NCI-H524 (cell line): ENCODE measurements at places on chromosomes 1 and 21.
A peak's percentile ranks its signal among the peaks of the same experiment; 100 is the strongest.

GRCh38 chr1:194155962-194156361 is 969.5 kb upstream of the B3GALT2 start:
- DNase-seq, result no peak

- no peak for DNase-seq
These were observed 36.6 kb downstream of the GJA5 start for GRCh38 chr1:147723691-147724323.

DNA sequence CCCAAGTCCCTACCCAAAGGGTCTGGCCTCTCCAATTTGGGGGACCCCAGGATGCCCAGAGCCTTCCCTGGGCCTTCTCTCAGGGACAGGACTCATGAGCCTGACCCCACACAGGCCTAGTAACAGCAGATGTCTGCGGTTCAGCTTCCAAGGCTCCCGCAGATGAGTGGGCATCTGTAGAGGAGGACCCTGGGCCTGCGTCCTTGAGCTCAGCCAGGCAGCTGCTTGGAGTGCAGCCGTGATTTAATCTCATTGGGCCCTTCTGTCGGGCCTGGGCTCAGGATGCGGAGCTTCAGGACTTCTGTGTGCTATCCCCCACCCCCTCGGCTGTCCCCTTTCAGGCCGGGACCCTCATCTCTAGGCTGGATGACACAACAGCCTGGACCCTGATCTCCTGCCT is 35.4 kb downstream of the IGSF21 start:
- peak; percentile 80 for DNase-seq

GRCh38 chr1:27632387-27633297 is 2.3 kb downstream of the FGR start:
- no peak for DNase-seq

DNA sequence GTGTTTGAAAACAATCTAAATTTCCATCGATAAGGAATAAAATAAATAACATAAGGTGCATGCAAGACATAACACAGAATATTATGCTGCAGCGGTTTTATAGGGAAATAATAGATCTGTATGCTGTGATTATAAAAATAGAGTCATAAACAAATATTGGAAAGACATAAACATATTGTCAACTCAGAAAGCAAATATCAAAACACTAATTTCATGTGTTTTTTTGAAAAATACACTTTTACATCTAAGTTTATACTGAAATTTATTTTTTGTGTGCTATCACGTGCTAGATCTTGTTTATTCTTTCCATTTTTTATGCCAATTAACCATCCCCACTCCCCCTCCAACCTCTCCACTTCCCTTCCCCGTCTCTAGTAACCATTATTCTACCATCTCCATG is 9.4 kb downstream of the OR6K3 start:
- no peak for DNase-seq

- no peak for DNase-seq
These were observed 390.5 kb downstream of the DISC1 start for GRCh38 chr1:232017057-232017456.

- no peak for DNase-seq
These were observed 126.1 kb upstream of the HP1BP3 start for GRCh38 chr1:20913242-20913641.

- DNase-seq, result no peak
These were observed 3.4 kb downstream of the TAGLN2 start for GRCh38 chr1:159921700-159922504.

DNA sequence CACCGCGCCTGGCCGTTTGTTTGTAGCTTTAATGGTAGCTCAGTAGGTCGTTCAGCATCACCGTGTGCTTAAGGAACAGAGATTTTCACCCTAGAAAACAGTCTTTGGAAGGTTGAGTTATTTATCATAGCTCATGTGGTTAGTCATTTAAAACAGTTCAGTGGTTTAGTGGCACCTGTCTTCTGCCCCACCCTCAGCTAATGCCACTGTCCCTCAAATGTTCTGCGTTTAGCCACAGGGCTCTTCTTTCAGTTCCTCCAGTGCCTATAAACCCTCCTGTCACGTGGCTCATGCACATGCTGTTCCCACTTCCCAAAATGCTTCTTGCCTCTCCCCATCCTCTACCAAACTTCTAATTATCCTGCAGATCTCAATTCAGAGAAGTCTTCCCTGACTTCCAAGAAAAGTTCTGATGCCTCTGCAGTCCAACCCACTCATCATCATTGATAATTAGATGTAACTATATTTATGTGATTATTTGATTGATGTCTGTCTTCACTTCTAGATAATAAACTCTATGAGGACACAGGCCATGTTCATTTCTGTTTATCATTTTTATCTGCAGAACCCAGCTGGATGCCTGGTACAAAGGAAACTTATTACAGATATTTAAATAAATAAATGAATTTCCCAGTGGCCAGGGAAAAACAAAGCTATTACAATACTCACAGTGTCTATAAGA is 14.4 kb upstream of the DIPK1A start:
- DNase-seq, result no peak

GRCh38 chr1:176566004-176566975 is 103.3 kb downstream of the PAPPA2 start:
- no peak for DNase-seq

DNA sequence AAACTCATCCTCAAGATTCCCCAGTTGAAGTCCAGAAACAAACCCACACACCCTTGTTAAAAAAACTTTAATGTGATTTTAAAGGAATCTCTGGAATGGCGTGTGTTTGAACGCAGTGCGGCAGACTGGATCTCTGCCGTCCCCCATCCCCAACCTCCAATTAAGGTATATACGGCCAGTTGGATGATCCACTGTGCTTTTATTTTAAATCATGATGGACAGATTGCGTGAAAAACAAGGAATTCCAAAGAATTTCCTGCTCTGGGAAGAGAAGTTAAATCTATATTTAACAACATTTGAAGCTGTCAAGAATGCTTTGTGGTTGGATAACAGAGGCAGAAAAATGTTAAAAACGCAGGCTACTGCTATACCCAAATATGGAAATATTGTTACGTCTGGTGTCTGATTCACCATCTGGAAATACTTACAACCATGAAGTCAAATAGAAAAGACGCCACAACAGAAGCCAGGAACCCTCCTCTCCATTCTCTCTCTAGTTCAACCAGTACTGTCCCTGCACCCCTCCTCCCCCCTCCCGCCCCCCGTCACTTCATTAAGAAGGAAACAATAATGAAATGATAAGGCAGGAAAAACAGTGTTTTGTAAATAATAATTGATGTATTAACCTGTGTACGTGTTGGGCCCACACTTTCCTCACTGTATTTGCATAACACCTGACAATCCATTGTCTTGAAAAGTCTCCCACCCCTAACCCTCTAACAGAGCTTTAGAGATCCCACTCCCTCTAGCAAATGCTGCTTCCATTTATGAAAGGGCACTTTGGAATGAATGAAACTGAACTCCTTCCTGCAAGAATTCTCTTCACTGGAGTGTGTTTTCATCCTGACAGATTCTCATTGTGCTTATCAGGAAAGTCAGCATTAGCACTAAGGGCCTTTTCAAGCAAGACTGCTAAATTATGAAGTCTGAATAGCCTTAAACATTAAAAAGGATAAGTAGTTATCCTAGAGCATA is 2.0 kb upstream of the CCN1 start:
- DNase-seq, result no peak

DNA sequence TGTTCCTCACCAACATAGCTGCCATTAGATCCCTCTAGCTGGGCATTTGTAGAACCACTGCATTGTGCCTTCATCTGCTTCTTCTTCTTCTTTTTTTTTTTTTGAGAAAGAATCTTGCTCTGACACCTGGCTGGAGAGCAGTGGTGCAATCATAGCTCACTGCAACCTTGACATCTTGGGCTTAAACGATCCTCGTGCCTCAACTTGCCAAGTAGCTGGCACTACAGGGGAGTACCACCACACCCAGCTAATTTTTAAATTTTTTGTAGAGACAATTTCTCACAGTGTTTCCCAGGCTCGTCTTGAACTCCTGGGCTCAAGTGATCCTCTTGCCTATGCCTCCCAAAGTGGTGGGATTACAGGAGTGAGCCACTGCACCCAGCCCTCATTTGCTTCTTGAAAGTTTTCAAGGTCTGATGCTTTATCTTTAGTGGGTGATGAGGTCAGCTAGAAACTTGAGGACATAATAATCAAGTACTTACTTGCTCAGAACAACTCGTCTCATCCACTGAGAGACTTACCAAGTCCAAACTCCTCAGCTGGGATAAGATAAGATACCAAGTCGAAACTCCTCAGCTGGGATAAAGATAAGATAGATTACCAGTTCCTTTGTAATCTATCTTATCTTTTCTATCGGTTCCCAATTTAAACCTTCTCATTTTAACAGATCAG is 71.5 kb downstream of the MACF1 start:
- no peak for DNase-seq

GRCh38 chr1:181086926-181087325 is 1.6 kb upstream of the IER5 start:
- no peak for DNase-seq
